Activated CD4-positive, alpha-beta memory T cell treated with anti-CD3 and anti-CD28 coated beads for 36 hours (primary cell): ENCODE measurements at places on chromosomes 6 and 20.

- DNase-seq = no peak
These were observed 40.3 kb upstream of the TENT5A start for GRCh38 chr6:81792826-81793225.

DNA sequence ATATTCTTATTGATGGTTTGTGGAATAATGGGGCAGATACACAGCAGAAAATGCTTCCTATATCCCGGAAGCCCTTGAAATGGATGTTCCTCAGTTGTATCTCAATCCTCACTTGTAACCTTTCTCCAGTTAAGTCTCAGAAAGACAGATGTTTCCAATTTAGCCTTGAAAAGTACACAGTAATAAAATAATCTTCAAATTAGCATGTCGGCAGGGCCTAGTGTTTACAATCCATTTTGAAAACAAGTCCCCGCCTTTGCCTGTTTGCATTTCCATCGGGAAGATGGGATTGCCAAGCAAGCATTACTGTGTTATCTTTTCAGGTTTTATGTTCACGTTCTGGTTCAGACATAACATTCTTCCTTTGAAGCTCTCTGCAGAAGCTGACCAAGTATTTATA, 41.5 kb downstream of the SNRNP48 start:
- no peak for DNase-seq

GRCh38 chr20:51888291-51888690, 86.0 kb upstream of the SALL4 start:
- DNase-seq = no peak

GRCh38 chr6:167580619-167580911, 246.1 kb upstream of the AFDN start:
- DNase-seq = no peak

DNA sequence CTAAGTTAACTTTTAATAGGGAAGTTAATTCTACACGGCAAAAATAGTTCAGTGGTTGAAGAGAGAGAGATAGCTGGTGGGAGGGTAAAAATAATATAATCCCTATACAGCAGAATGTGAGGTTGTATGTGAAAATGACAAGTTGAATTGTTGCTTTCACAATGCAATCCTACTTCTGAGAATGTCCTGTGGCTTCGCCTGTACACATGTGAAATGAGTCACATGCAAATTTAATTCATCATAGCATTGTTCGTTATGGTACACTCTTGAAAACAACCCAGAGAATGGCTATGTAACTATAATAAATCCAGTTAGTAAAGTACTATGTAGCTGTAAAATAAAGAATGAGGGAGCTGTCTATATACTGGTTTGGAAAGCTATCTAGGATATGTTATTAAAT, 46.0 kb upstream of the HINT3 start:
- DNase-seq = peak; percentile 37

GRCh38 chr6:22313796-22314195, 17.0 kb upstream of the PRL start:
- no peak for DNase-seq

GRCh38 chr6:99882128-99882702, 111.8 kb downstream of the MCHR2 start:
- DNase-seq = no peak

DNA sequence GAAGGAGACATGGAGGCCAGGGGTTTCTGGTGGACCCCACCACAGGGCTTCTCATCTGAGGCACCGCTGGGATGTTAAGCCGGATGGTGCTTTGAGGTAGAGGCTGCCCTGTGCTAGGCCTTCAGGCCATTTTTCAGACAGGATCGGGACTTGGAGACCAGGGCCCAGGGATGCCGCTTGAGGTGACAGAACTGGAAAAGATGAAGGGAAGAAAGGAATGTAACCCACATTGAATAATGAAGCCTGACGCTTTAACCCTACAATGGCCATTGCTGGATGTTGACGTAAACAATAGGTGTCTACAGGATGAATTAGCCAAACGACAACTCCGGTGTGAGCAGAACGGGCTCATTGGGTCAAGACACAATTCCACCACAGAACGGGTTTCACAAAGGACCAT, 62.5 kb downstream of the CEBPB start:
- no peak for DNase-seq

DNA sequence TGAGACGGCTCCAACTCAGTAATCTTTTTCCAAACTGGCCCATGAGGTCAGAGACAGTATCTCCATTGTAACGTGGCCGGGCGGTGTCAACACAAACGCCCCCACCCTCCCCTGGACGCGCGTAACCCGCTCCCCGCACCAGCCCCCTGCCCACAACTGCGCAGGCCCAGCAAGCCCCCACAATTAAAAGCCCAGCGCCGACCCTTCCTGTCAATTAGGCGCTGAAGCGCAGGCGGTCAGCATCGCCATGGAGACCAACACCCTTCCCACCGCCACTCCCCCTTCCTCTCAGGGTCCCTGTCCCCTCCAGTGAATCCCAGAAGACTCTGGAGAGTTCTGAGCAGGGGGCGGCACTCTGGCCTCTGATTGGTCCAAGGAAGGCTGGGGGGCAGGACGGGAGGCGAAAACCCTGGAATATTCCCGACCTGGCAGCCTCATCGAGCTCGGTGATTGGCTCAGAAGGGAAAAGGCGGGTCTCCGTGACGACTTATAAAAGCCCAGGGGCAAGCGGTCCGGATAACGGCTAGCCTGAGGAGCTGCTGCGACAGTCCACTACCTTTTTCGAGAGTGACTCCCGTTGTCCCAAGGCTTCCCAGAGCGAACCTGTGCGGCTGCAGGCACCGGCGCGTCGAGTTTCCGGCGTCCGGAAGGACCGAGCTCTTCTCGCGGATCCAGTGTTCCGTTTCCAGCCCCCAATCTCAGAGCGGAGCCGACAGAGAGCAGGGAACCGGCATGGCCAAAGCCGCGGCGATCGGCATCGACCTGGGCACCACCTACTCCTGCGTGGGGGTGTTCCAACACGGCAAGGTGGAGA, at the start of the genes HSPA1A and HSPA1L:
HSPA1A (plus strand) TSS at position 519 of the 814 bp plus-strand sequence; CDS start at position 733, 214 bp downstream.
HSPA1L (minus strand) TSS at position 259 of the 814 bp plus-strand sequence. CDS start 3,311 bp downstream, outside the sequence.
- peak; percentile 82 for DNase-seq

DNA sequence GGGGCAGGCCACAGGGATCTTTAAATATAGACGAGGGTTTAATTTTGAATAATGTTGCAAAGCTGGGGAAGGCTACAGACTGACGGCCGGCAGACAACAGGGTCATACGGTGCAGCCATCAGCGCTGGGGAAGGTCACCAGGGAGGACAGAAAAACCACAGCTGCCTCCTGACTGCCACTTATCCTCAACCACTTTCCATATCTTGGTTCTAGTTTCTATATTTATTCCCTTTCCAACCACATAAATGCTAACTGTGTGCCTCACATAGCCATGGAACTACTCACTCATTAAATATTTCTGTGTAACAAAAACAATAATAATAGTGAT, 85.7 kb upstream of the AGPAT4 start:
- DNase-seq = no peak

DNA sequence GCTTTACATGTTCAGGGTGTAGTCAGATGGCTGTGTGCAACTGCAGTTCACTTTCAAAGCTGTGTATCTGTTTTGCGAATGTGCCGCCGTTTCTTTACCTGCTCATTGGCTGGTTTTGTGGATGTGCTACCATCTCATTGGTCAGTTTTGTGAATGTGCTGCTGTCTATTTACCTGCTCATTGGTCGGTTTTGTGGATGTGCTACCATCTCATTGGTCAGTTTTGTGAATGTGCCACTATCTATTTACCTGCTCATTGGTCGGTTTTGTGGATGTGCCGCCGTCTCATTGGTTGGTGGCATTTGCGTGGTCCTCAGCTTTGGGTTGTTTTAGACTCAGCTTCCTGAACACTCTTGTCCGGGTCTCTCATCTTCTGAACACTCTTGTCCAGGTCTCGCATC, 40.5 kb upstream of the BHLHE23 start:
- DNase-seq = no peak

GRCh38 chr6:139027620-139028182, 844 bp upstream of the ABRACL start:
- DNase-seq = peak; percentile 74

GRCh38 chr6:84449220-84449619, 221.8 kb upstream of the CEP162 start:
- no peak for DNase-seq

DNA sequence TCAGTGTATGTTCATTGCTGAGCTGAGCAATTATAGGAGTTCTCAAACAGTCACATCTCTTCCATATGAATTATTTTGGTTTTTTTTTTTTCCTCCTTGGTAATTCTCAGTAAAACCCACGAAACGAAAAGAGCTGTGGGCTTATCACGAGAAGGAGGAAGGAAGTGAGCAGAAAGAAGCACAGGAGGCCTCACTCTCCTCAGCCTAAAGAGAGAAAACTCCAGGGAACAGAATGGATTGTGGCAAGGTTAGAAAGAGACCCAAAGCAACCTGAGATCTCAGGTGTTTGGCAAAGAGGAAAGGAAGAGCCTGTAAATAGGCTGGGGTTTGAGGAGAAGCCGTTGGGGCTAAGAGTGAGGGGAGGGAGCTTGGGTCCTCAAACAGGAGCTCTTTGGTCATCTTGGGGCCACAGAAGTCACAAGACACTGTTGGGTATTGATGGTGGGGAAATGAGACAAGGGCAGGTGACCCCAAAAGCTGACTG, 67.8 kb upstream of the CITED2 start:
- DNase-seq = no peak

DNA sequence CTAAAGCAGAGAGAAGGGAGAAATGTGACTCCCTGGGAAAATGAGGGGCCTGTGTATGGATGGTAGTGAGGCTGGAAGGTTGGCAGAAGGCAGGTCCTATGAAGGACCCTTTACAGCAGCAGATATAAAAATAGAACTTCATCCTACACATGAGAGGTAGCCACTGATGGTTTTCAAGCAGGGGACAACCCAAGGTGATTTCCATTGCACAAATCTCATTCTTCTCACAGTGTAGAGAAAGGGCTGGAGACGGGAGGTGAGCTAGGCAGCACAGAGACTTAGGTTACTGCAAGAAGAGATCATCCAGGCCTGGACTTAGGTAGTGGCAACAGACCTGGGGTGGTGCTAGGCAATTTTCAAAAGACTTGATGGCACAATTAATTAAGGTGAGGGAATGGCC, 30.7 kb downstream of the TRAM2 start:
- DNase-seq = no peak

GRCh38 chr6:83221276-83221675, 28.1 kb downstream of the RWDD2A start:
- DNase-seq = no peak

DNA sequence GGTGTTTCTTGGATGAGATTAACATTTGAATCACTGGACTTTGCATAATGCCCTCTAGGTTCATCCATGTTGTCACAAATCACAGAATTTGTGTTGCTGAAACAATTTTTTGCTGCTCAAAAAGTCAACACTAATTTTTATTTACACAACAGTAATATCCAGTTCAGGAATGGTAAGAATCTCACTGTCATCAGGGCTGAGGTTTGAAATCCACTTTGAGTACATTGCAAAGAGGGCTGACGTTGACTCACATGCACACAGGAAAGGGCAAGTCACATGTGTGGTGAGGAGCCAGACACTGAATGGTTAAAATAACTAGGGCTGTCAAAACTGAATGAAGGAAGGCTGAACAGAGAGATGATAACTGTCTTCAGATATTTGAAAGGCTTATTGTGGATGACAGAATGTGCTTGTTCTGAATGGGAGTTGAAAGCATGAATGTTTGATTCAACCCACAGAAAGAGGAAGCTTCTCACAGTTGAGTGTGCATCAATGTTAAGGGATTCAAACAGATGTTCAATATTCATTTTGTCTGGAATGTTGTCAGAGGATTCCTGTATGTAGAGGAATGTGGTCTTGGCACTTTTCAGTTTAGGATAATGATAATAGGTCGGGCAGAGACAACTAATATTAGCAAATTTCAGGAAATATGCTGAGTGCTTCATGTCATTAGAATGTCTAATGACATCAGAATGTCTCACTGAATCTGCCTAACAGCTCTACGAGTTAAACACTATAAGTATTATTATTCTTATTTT, 3.6 kb upstream of the ADGRG6 start:
- no peak for DNase-seq

DNA sequence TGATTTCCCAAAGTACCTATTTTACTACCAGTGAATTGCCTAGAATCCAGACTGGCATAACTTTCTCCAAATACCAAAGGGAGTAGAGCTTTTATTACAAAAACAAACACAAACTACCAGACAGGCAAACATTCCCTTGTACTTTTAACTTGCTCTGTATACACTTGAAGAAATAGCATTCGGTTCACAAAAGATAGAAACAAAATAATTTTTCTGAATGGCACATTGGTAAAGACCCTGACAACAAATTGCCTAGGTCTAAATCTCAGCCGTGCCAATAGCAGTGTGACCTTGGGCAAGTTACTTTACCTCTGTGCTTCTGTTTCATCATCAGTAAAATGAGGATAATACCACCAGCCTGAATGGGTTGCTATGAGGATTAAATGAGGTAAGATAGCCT, 15.9 kb downstream of the ARHGAP18 start:
- DNase-seq = no peak

DNA sequence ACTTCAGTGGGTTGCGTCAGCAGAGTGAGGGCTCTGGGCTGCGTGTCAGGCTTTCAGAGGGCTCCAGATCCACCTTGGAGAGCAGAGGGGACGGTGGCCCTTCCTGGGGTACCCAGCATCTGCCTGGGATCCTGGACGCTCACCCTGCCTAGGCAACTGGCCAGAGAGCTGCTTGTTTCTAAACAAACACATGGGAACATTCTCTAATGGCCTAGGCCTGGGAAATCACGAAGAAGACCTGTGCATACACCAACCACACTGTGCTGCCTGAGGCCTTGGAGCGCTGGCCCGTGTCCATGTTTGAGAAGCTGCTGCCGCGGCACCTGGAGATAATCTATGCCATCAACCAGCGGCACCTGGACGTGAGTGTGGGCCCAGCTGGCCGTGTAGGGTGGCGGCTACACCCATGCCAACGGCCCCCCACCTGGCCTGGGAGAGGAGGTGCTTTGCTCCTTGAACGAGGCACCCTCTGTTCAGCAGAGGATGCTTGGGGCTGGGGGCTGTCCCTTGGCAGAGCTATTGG, 32.2 kb downstream of the PYGB start:
- no peak for DNase-seq

GRCh38 chr6:19269341-19269898, 567.8 kb upstream of the ID4 start:
- no peak for DNase-seq

DNA sequence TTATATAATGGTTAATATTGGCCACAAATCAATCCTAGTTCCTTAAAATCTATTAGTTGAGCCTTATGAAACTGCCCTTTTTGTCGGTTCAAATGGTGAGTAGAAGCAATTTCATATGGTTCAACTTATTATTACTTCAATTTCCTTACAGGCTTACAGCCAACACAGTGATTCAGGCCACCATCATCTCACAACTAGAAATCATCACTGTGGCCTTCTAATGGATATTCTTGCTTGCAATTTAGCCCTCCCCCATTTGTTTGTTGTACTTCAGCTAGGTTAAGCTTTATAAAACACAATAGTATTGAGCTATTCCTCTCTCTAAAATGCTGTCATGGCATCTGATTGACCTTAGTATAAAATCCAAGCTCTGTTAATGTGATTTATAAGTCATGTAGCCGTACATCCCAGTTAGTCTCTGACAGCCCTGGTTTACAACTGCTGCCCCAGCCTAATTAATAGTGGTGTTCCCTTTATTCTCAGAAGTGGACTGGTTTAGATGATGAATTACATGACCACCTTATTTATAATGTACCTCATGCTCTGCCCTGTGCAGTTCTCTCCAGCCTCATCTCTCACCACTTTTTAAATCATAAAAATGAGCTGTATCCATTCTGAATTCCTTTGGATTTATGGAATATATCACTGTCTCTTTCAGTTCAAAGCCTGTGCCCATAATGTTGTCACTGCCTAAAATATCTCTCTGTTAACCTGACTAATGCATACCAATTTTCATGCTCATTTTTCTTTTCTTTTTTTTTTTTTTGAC, 36.7 kb downstream of the LAMA2 start:
- DNase-seq = no peak
